ENCODE measurements at places on chromosomes 4 and X.

DNA sequence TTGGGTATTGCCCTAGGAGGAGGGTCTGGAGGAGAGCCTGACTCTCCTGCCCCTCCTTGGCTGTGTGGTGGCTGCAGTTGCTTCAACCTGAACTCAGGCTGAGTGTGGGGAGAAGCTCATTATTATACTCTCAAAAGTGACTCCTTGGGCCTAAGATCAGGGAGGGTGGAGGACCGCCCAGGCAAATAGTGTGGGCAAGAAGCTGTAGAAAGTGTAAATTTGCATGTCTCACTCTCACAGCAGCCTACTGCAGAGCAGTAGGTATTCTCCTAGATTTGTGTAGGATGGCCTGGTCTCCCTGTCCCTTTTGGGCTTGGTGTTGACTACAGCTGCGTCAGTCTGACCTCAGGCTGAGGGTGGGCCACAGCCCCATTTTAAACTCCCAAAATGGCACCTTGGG lies 156.1 kb downstream of the ZNF330 start:
- no peak for DNase-seq

DNA sequence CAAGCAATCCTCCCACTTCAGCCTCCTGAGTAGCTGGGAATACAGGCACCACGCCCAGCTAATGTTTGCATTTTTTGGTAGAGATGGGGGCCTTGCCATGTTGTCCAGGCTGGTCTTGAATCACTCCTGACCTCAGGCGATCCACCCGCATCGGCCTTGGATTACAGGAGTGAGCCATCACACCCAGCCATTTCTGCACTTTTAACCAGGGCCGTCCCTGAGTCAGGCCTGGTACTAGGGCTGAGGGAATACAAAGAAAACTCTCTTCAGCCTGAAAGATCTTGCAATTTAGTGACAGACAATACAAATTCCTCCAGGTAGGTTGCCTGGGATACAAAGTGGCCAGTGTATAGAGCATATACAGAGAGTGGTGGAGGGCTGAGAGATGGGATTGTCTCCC lies 65.8 kb downstream of the BCOR start:
- no peak for DNase-seq

DNA sequence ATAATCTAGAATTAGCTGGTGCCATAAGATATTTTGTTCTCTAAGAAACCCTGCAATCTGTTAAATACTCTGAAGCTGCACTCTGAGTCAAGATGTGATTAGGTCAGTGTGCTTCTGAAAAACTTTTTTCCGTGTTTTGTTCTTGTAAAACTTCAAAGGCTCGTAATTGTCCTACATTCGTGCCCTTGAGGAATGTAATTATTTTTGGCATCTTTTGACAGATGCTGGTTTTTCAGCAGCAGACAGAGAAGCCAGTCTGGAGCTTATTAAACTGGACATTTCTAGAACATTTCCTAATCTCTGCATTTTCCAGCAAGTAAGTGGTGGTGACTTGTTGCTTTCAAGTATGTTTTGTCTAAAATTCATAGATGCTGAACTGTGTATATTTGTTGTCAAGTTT lies 36.8 kb upstream of the TADA2B start:
- DNase-seq: no peak

DNA sequence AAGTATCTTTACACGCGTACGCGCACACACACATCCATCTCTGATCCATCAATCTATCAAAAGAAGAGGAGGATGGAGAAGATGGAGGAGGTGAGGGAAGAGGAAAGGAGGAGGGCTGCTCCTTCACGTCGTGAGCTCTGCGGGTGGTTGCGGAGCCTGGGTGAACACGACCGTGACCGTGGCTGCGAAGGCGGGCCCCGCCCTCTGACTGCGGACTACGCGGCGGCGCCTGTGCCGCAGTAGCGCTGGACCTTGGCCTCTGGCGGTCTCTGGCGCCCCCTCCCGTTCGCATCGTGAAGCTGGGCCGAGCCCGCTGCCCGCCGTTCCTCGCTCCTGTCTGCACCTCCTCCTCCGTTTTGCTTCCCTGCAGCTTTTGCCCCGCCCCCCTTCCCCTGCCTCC lies 37.7 kb upstream of the ARAF start:
- peak; percentile 65 for DNase-seq

DNA sequence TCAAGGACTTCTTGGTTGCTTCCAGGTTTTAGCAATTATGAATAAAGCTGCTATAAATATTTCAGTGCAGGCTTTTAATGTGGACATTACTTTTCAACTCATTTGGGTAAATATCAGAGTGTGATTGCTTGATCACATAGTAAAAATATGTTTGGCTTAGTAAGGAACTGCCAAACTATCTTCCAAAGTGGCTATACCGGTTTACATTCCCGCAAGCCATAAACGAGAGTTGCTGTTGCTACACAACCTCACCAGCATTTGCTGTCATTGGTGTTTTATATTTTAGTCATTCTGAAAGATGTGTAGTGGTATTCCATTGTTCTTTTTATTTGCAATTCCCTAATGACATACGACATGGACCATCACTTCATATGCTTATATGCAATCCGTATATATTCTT lies 30.9 kb upstream of the SPOCK3 start:
- no peak for DNase-seq

GRCh38 chrX:133888984-133889383 lies 96.4 kb downstream of the GPC3 start:
- DNase-seq: no peak

- DNase-seq: no peak
Measured at GRCh38 chr4:183599690-183600089, 59.3 kb downstream of the RWDD4 start.

DNA sequence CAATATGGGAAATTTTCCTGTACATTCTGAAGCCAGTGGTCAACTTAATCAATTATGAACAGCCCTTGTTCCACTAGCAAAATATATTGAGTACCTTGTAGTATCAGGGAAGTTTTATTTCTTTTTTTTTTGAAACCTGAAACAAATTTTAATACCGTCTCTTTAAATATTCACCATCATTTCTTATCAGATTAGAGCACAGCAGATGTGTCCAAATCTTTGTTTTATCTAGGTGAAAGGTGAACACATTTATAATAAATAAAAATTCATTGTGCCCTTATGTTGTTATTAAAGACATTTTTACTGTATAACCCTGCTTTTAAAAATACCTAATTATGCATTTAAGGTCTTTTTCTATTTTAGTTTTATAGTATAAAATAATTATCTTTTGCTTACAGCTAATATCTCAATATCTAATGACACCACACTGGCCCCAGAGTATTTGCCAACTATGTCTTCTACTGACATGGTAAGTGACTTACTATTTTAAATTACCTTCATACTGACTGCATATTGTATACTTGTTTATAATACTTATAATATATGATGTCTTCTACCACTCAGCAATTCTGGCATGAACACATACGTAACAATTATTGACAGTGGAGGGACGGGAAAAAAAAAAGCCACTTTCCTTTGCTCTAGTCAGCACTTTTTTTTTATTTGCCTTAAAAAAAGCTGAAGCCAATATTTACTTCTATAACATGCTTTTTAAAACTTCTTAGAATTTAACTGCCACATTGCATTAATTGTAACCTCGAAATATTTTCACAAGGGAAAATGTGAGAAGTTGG lies 147.9 kb downstream of the SLC4A4 start:
- no peak for DNase-seq

- DNase-seq: no peak
Measured at GRCh38 chrX:45774961-45775360, 574.3 kb upstream of the DIPK2B start.

- DNase-seq: no peak
Measured at GRCh38 chr4:147968641-147969040, 236.8 kb downstream of the ARHGAP10 start.

DNA sequence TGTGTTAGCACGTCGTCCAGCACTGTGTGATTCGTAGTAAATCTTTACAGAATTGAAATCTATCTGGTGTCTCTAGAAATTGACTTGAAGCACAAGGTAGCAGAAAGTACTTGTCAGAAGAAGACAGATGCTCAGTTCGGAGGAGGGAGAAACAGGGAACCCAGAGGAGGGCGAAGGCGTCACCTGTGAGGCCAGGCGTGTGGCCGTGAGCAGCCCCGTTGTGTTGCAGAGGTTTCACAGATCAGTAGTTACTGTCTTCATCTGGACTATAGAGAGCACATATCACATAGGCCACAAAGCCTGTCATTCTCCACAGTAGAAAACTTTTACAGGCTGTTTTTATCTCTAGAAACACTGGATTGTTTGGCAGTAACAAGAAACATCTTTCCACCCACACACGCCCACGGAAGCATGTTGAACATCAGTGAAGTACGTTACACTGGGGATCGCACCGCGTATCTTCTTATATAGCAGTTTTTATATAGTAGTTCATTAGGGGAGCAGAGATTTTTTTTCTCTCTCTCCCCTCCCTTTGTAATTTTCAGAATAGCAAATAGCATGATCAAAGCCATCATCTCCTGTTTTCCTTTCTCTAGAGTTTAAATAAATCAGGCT lies 48.1 kb upstream of the TLR3 start:
- no peak for DNase-seq

DNA sequence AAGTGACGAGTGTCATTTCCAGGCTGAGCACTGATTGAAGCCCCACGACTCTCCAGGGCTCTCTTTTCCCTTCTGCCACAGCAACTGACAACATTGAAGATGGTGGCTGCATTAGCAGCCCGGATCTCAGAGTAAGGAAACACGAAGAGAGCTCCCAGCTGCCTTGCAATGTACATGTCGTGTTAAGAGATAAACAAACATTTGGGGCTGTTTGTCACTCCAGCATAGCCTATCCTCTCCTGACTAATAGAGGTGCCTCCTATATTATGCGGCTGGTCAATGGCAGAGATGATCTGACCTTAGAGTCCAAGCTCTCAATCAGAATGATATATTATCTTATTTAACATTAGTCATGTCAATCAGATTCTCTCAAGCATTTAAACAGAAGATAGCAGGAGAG lies 38.6 kb downstream of the ATXN3L start:
- no peak for DNase-seq

DNA sequence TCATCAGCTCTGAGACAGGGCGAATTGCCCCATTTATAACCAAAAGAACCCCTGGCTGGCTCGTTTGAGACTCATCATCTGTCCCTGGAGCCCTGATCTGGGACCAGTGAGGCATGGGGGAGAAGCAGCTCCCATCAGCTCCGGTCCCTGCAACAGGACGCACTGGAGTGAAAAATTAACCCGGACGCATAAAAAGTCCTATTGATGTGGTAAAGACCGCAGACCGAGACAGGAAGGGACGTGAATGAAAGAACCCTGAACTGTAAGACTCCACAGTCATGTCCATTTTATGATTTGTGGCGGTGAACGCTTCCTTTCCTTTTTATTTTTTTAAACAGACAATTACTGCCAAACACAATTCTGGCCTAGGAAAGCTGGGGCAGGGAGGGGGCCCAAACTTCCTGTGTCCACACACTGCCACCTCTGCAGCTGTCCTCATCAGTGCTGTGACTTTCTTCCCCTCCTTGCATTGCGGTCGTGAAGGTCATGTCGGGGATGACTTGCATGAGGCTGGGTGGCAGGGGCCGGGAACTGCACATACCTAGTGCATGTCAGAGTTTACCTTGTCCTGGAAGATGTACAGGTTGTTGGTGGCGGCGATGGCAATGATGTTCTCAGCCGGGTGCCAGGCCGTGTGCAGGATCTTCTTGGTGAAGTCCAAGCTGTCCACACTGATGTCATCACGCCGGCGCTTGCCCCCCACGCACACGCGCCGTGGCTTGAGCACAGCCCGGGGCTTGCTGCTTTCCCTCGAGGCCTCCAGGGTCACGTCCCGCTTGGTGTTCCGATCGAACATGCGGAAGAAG lies 53.3 kb downstream of the WFS1 start:
- no peak for DNase-seq

GRCh38 chr4:110852793-110853192 lies 229.9 kb upstream of the PITX2 start:
- no peak for DNase-seq

GRCh38 chr4:108244606-108245005 lies 75.9 kb upstream of the LEF1 start:
- DNase-seq: no peak

- DNase-seq: no peak
Measured at GRCh38 chr4:32396507-32397070, 1676.4 kb downstream of the PCDH7 start.

- no peak for DNase-seq
Measured at GRCh38 chr4:99411041-99411440, 24.1 kb downstream of the ADH7 start.

GRCh38 chrX:104310090-104310489 lies 55.4 kb upstream of the ESX1 start:
- DNase-seq: no peak

GRCh38 chrX:19758539-19758938 lies 128.9 kb downstream of the SH3KBP1 start:
- no peak for DNase-seq

- DNase-seq: no peak
Measured at GRCh38 chr4:8560265-8561047, 19.7 kb upstream of the GPR78 start.

- no peak for DNase-seq
Measured at GRCh38 chrX:136325377-136325776, 24.6 kb downstream of the ADGRG4 start.

GRCh38 chr4:33400504-33400903 lies 2680.3 kb downstream of the PCDH7 start:
- DNase-seq: no peak

GRCh38 chrX:23789386-23790154 lies 6.6 kb downstream of the SAT1 start:
- DNase-seq: no peak

- no peak for DNase-seq
Measured at GRCh38 chrX:8304668-8305067, 133.6 kb upstream of the VCX2 start.

DNA sequence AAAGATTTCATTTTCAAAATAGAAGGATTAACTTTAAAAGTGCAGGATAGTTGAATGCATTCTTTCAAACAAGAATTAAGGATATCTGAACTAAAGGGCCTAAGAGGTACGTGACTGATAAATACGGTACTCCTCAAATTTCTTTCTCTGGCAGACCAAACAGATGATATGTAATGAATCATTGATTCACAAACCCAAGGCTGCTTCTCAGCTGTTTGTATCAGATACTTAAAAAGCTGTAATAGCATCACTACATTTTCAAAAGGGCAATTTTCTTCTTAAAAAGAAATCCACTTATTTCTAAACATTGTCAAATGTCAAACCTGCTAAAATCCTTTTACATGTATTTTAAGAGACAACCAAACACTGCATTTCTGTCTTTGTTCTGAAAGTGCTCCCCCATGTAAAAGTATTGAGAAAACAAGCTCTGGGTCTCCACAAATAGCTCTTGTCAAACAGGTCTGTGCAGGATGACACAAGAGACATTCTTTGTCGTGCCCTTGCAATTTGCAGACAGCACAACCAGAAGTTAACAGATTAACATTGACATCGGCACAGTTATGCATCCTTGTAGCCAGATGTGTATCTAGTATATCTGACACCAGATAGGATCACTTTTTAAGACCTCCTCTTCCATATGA lies 82.0 kb downstream of the MANBA start:
- no peak for DNase-seq

GRCh38 chr4:114034189-114034588 lies 54.7 kb upstream of the ARSJ start:
- no peak for DNase-seq

- no peak for DNase-seq
Measured at GRCh38 chr4:112172180-112172579, 26.9 kb downstream of the FAM241A start.
